ENCODE measurements at places on chromosomes 1 and 21.

DNA sequence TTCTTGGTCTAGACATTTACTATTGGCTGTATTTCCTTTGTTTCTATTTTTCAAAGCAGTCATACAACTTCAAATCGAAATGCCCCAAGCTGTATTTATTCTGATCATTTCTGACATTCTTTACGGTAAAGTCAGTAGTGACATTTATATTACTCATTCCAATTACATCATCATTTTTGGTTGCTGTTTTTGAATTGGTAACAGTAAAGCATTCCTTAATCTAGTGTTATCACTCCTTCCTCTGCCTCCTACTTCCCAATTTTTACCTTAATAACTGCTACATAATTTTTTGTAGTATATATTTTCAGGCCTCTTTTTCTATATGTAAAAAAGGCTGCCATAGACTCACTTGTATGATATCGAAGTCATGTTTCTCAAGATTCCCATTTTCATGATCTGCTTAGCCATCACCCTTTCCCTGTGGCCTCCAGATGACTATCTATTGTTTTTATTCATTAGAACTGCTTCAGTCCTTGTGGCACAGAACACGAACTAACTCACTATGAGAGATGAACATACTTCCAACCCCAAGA lies 167.2 kb downstream of the RUNX1 start:
- no peak for DNase-seq

DNA sequence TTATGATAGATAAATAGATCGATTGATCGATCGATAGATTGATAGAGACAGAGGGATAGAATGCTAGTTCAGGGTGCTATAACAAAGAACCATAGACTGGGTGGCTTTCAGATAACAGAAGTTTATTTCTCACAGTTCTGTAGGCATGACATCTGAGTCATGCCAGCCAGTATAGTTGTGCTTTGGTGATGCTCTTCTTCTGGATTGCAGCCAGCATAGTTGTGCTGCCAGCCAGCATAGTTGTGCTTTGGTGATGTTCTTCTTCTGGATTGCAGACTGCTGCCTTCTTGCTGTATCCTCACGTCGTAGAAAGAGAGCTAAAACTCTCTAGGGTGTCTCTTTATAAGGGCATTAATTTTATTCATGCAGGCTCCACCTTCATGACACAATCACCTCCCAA lies 860.8 kb downstream of the BRINP3 start:
- DNase-seq: no peak

GRCh38 chr1:171743081-171743870 lies 1.4 kb upstream of the VAMP4 start:
- DNase-seq: no peak

DNA sequence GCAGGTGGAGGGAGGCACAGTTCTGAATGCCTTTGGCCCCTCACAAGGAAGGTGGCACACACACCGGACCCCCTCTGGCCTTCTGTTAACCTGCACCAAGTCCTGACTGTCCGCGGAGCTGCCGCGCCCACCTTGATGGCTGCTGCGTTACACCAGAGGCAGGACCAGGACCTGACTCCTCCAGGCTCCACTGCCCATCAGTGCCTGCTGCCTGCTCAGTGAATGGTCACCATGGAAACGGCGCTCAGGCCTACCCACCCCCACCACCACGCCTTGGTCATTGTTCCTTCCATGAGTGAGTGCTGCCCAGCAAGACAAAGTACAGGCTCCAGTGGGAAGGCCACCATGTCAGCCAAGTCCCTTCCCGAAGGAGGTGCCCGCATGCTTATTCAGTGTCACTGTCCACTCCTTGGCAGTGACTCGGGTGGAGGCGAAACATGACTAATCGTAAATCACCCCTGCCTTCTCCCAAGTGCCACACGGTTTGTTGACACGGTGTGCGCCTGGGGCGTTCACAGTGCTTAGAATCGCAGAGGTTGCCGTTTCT lies 57.3 kb downstream of the SLC37A1 start:
- peak; percentile 51 for DNase-seq

GRCh38 chr1:220528679-220529501 lies 954 bp downstream of the MARK1 start:
- DNase-seq: peak; percentile 33

DNA sequence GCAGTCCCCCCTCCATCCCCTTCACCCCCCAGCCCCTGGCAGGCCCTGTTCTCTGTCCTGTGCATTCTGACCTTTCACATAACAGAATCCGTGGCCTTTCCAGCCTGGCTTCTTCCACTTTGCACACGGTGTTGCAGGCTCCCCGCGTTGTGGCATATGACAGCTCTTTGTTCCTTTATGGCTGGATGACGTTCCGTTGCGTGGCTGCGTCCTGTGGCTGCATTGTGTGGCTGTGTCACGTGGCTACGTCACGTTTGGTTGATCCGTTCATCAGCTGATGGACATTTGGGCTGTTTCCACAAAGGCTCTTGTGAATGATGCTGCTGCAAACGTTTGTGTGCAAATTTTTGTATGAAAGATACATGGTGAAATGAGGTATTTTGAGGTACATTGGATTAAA lies 53.3 kb downstream of the PDE9A start:
- no peak for DNase-seq

- no peak for DNase-seq
Observed at GRCh38 chr1:55402671-55403464, 187.7 kb upstream of the USP24 start.

DNA sequence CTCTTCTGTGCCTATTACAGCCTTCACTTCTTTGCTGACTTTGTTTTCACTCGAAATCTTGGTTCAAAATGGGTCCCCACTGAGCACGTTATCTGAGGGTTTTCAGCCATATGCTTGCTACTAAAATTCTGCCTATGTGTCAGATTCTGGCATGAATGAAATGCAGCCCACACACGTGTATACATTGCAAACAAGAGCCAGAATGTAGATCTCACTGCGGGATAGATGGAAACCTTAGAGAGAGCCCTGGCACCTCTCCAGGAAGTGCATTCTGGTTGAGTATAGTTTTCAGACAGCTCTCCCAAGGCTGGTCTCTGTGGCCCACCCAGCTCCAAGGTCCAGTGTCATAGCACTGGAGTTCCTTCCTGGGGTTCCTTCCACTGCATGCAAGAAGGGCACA lies 234.7 kb upstream of the GJB5 start:
- DNase-seq: no peak

GRCh38 chr1:167105271-167106118 lies 11.6 kb downstream of the STYXL2 start:
- no peak for DNase-seq

- no peak for DNase-seq
Observed at GRCh38 chr1:193514397-193514796, 328.0 kb upstream of the B3GALT2 start.

- DNase-seq: no peak
Observed at GRCh38 chr1:25023190-25023578, 93.1 kb upstream of the RUNX3 start.

DNA sequence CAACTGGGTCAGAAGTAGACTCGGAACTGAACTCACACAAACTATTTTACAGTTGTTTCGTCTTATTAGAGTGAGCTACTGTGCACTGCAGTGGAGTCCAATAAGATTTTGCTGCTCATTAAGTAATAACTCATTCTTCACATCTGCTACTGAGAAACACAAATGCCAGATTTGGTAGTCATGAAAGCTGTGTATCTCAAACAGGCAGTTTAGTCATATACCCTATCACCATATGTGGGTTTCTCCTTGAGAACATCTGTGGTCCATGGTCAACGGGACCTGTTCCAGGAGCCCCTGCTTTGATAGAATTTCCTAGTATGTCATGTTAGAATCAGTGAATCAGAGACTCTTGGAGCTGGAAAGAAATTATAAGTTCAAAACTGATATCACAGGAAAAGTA lies 60.4 kb downstream of the ALG14 start:
- DNase-seq: no peak

GRCh38 chr1:246583056-246583440 lies 16.8 kb downstream of the CNST start:
- DNase-seq: no peak

GRCh38 chr1:116506132-116507004 lies 64.5 kb downstream of the CD58 start:
- DNase-seq: no peak

DNA sequence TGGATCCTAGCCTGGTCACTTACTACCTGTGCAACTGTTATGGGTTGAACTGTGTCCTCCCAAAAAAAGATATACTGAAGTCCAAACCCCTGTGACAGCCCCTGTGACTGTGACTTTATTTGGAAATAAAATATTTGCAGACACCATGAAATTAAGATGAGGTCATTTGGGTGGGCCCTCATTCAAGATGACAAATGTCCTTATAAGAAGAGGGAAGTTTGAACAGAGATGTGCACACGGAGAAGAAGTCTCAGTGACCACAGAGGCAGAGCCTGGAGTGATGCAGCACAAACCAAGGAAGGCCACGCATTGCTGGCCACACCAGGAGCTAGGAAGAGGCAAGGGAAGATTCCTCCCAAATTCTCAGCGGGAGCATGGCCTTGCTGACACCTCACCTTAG lies 249.7 kb upstream of the RUNX1 start:
- DNase-seq: no peak

DNA sequence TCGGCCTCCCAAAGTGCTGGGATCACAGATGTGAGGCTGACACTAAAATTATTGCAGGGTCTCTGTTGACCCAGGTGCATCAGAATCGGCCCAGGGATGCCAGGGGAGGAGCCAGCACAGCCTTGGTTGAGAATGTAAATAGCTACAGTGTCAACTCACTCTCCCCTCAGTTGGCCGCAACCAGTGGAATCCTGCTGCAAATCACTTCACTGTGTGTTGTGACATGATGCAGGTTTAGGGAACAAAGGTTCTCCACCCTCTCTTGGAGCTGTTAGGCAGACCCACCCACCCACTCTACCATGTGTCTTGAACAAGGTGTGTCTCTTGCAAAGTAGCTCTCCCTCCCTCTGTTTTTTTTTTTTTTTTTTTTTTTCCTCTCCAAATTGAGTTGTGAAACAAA lies 60.5 kb upstream of the SOD1 start:
- DNase-seq: no peak

- no peak for DNase-seq
Observed at GRCh38 chr1:241600496-241600901, 39.7 kb downstream of the CHML start.

DNA sequence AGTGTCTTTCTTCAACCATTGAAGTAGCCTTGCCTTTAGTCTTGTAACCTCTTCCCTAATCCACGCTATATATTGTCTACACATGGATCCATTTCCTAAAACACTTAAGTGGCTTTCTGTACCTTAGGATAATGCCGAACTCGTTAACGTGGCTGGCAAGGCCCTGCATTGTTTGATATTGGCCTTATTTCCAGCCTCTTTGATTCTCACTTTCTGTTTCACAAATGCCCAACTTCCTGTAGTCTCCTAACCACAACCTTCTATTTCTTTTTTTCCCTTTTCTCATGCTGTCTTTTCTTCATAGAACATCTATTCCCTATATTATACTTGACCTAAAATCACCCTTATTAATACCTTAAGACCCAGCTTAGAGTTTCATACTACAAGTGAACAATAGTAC lies 536.0 kb downstream of the LMO4 start:
- no peak for DNase-seq

DNA sequence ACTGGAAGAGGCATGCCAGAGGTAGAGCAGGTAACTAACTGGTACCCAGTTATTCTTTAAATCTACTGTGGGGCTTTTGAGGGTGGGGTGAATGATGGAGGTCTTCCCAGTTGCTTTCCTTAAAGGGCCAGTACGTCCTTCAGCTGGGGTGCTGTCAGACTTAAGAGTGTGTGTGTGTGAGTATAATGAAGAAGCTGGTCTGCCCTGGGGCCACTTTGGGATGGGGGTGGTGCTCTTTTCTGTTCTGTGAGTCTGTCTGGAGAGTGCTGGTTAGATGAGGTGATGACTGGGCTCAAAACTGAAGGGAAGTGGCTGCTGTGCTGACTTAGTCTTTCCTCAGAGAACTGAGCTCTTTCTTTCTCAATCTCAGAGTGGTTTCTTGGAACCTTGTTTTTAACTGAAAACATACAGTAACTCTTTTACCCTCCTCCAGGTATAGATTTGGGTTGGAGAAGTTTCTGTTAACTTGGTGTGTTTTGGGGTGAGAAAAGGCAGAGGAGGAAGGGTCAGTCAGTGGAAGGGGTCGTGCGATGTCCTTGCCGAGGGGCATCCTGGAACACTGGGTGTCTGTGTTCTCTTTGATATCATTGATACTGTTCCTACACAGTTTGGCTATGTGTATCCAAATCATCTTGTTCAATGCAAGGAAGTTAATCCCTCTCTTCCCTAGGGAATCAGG lies 746 bp downstream of the MACF1 start:
- no peak for DNase-seq

DNA sequence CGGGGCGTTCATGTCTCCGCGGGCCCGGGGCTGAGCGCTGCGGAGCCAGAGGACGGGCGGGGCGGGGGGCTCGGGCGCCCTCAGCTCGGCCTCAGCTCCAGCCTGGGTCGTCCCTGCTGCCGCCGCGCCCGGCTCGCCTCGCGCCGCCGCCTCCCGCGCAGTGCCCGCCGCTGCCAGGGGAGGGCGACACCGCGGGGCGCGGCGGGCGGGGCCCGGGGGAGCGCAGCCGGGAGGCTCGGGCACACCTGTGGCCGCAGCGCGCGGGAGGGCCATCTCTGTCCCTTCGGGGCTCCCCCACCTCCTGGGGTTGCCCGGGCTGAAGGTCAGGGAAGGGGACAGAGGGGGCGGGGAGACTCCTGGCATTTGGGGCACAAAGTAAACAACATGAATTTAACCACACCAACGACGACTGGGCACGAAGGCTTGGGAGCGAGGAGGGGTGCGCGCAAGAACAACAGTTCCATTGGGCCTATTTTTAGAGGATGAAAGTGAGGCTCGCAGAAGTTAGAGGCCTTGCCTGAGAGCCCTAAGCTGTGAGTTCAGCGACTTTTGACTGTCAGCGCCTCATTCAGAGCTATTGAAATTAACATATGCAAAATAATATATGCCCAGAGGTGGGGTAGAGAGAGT lies at the start of gene FAM131C:
FAM131C (minus strand) TSS at position 162 of the 630 bp plus-strand sequence. CDS start 209 bp downstream, outside the sequence.
- no peak for DNase-seq

DNA sequence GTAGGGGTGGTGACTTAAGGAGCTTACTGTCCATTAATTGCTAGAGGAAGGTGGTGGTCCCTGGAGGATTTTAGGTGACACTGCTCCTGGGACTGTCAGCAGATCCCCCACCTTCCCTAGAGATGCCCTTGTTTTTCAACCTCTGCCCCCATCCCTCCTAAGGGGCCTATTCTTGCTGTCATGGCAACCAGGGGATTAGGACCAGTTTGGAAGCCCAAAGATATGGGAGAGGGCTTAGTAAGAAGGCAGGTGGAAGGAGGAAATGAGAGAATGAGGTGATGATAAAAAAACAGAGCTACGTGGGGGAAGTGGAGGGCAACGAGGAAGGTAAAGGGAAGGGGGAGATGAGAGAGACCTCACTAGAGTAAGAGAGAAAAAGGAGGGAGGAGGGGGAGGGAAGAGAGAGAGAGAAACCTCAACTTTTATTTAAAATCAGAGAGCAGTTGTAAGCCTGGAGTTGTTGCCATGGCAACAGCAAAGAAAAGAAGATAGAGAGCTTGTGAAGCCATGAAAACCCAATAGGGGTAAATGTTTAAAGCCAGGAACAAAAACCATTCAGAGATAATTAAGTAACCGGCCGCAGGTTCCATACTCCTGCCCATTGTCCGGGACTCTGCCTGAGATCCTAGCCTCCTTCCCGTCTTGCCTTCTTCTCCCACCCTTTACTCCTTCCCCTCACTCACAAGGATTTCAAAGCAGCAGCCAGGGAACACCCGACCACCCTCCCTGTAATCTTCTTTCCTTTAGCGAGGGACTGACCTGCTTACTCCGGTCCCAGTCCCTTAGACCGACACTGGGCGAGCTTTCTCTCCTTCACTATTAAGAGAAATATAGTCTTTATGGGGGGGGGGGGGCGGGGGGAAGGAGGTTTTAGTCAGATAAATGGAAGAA lies 20.6 kb downstream of the KIRREL1 start:
- no peak for DNase-seq

All from SK-N-DZ (cell line).